ENCODE measurements at places on chromosomes 3 and 15.

GRCh38 chr15:100902436-100903167 lies 16.6 kb upstream of the LRRK1 start:
- DNase-seq, result peak; percentile 84

DNA sequence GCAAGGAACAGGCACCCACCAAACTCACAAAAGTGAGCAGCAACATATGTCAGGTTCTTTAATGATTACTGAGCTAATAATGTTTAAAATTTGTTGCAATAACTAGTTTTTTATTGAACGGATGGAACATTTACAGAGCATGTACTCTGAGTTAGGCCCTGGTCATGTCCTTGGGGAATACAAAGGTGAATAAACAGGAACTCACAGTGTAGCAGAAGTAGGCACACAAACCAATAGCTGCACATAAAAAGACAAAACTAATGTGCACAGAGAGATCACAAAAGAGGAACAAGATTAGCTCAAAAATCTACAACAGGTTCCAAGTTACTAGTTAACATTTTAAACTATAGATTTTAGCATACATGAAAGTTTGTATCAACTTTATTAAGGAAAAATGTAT lies 505.3 kb upstream of the PPP2R3A start:
- DNase-seq, result no peak

GRCh38 chr15:78243058-78243457 lies 8.7 kb upstream of the ACSBG1 start:
- no peak for DNase-seq

GRCh38 chr3:176351408-176351807 lies 845.9 kb downstream of the TBL1XR1 start:
- peak; percentile 4 for DNase-seq
